Activated naive CD8-positive, alpha-beta T cell treated with anti-CD3 and anti-CD28 coated beads, Interleukin-2, amount 50 U/mL, for 16 hours (primary cell): ENCODE measurements at places on chromosomes 7 and 10.

DNA sequence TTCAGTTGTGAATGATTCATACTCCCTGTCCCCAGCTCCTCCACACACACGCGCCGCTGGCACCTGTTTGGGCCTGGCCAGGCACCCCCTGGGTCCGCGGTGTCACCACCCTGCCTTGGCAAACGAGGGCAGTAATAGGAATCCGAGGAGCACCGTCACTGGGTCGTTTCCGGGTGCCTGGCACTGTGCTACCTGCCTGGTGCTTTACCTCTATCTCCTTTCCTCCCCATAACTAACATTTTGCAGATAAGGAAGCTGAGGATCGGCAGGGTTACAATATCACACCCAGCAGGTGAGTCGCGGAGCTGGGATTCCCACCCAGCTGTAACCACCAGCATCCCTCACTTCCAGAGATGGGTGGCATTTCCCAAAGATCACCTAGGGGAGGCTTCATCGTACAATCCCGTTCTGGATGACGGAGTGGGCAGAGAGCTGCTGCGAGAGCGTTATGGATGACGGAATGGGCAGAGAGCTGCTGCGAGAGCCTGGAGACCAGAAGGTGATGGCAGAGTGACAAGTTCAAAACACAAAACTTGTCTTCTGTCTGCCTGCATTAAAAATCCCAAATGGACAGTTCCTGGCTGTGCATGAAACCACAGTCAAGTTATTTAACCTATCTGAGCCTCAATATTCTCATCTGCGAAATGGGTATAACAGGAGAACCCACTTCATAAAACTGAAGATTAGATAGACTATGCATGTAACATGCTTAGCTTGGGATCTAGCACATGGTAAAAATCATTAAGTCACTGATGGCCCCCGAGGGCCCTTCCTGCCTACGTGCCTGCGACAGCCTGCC, 1.1 kb upstream of the HSPA12A start:
- DNase-seq = no peak

DNA sequence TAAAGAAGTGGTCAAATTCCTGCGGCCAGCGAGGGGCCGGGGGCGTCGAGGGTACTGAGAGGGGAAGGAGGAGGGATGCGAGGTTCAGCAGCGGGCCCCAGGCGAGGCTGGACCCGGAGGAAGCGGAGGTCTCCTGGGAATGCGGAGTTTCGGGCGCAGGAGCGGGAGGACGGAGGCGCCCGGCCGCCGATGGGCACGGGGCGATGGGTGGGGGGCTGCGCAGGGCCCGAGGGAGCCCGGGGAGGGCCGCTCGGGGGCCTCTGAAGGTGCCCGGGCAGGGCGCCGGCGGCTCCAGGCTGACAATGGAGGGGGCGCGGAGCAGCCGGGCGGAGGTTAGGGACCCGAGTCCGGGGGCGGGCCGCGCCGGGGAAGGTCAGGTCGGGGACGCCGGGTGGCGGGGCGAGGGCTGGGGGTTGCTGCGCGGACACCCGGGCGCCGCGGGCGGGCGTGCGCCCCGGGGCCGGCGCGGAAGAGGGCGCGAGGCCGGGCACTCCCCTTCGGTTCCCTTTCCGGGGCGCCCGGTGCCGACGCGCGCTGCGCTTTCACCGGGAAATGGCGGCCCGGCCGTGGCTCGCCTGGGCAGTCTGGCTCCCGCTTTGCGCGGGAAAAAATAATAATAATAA, 683 bp downstream of the MACROH2A2 start:
- DNase-seq = no peak

- DNase-seq = no peak
Measured at GRCh38 chr10:130026670-130027456, 62.8 kb upstream of the EBF3 start.

DNA sequence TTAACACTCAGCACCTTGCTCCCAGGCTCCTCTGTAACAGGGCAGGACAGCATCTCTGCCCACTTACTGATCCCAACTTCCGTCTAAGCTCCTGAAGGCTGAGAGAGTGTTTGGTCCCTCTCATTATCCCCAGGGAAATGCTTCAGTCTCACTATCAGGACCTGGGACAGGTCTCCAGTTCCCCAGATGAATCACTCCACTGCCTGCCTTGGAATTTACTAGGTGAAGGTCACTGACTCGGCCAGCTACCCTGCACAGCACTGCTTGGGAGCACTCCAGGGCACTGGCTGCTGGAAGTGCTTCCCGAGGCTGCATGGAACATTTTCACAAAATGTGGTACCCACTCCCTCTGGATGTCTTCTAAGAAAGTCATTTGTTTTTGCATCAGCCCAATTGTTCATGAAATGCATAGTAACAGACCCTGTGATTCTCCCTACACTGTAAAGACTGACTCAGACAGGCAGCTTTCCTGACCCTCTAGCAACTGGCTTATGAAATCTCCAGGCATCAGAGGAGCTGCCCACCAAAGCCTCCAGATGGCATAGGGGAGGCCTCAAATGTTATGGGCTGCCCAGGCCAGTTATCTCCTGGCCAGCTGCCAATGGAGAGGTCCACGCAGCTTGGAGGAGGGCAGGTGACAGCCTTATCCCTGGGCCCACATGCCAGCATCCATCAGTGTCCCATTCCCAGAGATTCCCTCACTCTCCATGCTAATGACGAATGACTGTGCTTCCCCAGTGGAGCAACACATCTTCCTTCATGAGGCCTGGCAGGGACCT, 89.1 kb downstream of the GFRA1 start:
- DNase-seq = no peak

- no peak for DNase-seq
Measured at GRCh38 chr10:83862723-83863122, 276.6 kb upstream of the GHITM start.

GRCh38 chr7:70426249-70426880, 705.6 kb upstream of the GALNT17 start:
- no peak for DNase-seq

DNA sequence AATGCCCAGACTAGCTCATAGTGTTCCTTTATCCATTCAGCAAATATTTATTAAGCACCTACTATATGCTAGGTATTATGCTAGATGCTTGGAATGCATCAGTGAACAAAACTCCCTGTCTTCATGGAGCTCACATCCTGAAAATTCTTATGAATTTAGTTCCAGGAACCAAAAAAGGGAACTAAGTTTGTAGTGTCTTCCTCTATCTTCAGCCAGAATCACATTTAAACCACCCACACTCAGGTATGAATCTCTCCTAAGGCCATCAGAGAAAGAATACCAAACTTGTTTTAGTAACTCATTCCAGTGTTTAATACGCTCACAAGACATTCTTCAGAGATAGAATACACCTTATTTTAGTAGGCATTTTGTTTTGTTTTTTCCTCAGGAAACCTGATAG, 10.1 kb upstream of the EGR2 start:
- no peak for DNase-seq

- no peak for DNase-seq
Measured at GRCh38 chr10:116038259-116038658, 234.7 kb downstream of the GFRA1 start.

DNA sequence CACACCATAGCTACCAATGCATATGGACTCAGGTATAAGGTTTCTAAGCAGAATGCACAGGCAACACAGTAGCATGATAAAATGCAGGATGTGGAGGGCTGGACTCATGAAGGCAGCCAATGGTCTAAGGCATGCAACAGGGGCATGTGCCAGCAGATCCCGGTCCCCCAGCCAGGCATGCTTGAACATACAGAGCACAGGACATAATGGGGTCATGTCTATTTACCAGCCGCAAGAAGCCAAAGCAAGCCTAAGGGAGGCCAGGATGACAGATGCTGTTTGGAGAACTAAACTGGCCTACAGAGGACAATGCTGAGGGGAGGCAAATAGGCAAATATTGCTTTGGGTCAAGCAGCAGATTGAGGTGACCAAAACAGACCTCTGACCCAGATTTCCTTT, 60.0 kb upstream of the PDLIM1 start:
- no peak for DNase-seq

DNA sequence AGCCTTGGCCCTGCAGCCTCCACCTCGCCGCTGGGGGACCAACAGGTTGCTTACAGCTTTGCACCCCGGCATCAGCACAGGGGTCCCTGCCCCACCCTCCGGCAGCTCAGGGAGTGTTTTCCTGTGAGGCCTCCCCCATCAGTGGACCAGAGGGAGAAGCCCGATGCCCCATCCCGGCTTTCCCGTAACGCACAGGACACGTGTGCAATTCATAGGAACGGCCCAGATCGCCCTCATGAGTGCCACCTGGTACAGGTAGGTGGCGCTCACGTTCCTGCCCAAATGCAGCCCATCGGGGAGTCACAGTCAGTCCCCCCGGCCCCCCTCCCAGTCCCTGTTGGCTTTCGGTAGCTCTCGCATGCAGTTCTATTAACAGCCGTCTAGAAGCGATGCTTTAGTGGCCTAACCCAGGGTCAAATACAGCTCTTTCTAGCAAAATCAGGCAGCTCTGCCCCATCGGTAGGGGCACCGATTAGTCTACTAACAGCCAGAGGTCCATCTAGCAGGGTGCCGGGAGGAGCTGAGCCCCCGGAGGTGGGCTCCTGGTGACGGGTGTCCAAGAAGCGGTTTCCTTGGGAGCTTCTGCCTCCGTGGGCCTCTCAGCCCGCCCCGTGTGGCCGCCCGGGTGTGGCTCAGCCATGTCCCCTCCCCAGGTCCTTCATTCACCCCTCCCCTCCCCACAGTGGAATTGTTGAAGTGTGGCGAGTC, 48.4 kb upstream of the GTF2IRD1 start:
- no peak for DNase-seq

- peak; percentile 35 for DNase-seq
Measured at GRCh38 chr7:30445770-30446169, 32.8 kb downstream of the NOD1 start.

DNA sequence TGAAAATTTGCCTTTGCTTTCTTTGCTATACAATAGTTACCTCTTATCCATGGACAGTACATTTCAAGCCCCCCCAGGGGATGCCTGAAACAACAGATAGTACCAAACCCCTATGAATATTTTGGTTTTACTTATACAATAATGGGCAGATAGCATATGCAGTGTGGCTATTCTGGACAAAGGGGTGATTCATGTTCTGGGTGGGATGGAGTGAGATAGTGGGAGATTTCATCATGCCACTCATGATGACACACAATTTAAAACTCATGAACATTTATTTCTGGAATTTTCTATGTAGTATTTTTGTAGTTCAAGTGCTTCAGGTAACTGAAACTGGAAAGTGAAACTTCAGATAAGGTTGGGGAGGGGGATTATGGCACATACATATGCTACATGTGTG, 12.0 kb downstream of the STARD3NL start:
- DNase-seq = no peak

GRCh38 chr7:147014286-147014955, 897.8 kb downstream of the CNTNAP2 start:
- DNase-seq = no peak

DNA sequence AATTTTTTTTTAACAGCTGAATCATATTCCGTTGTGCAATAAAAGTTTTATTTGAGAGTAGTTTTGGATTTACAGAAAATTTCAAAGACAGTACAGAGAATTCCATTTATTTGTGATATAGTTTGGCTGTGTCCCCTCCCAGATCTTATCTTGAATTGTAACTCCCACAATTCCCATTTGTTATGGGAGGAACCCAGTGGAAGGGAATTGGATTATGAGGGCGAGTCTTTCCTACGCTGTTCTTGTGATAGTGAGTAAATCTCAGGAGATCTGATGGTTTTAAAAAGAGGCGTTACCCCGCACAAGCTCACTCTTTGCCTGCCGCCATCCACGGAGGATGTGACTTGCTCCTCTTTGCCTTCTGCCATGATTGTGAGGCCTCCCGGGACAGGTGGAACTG, 228.0 kb upstream of the MAGI2 start:
- DNase-seq = no peak

DNA sequence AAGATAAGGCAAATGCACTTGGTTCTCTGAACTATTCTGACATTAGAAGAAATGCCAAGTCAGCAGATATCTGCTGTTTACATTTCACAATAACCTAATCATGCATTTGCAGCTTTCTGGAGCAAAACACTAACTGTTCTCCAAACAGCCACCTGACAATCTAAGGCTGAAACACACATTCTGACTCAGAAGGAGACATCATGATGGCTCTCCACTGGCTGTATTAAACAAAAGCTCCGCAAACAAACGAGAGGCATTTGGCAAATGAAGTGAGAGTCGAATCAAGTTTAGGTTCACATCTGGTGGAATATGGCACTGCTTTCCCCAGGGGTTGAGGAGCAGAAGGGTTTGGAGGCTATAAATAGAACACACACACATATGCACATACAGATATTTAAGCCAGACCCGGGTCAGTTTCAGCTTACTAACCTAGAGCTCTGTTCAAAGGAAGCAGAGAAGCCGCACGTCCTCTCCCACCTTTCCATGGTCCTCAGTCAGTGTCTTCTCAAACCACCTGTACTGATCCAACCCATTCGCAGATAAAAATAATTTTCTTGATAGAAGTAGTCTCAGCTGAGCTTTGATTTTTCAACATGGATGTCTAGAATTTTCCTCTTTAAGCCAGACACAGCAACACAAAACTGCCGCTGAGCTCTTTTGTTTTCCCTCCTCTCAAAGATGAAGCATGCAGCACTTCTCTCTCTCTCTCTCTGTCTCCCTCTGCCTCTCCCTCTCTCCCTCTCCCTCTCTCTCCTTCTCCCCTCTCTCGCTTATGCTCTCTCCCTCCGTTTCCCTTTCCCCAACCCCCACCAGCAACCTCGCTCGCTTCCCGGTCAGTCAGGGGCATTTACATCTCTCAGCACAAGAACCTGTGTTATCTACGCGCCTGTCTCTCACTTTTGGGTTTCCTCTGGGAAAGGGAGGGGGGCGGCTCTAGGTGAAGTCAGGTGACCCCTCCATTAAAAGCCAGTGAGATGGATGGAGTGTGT, 682.8 kb downstream of the MAGI2 start:
- no peak for DNase-seq

DNA sequence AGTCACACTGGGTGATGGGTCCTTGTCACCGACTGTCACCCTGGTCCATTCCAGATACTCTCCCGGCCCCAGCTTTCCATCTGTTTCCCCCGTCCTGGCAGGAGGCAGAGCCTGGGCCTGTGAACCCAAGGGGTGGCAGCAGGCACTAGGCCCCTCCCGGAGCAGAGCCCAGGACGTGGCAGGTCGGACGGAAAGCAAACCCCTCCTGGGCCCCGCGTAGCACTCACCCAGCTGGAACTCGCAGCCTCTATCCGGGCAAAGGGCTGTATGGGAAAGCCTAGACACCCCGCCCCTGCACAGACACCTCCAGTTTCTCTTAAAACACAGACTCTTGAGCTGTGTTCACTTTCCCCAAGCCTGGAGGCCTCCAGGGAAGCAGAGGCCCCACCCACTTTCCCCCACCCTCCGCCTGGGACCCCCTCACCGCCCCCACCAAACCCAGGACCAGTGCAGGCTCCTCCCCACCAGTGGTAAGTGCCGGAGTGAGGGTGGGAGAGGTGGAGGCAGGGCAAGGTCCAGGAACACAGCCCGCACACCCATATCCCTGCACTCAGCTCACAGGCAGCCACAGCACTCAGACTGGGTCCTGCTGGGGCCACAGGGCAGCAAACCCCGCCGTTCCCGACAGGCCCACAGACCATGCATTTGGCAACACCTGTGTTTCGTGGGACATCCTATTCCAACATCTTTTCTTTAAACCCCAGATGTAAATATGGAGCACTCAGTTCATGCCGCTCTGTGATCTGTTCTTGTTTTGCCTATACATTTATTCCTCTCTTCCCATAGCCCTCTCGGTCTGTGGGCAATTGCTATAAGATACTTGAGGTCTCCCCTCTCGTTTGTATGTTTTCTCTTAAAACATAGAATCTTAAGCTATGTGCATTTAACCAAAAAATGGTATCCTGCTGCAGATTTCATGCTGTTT, 98.2 kb upstream of the PDGFA start:
- DNase-seq = no peak
